NCI-H82 (cell line): ENCODE measurements at places on chromosomes 5 and 9.
A peak's percentile ranks its signal among the peaks of the same experiment; 100 is the strongest.

GRCh38 chr5:168903061-168903460 is 323.9 kb upstream of the PANK3 start:
- DNase-seq: no peak

DNA sequence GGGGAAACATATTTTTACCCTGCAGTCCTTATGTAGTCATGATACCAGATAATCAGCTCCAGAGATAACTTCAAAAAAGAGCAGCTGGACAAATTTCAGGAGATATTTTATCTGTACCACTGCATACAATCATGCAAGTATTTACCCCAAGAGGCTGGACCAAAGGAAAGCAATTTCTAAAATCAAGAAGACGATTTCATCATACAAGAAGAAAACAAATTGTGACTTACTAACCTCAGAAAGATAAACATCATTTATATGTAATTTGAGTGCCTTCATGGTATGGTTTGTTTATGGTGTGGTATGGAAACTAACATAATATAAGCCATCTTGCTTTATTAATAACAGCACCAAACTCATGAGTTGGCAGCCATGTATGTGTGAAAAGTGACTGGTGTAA is 603.6 kb downstream of the PSAT1 start:
- DNase-seq: no peak

DNA sequence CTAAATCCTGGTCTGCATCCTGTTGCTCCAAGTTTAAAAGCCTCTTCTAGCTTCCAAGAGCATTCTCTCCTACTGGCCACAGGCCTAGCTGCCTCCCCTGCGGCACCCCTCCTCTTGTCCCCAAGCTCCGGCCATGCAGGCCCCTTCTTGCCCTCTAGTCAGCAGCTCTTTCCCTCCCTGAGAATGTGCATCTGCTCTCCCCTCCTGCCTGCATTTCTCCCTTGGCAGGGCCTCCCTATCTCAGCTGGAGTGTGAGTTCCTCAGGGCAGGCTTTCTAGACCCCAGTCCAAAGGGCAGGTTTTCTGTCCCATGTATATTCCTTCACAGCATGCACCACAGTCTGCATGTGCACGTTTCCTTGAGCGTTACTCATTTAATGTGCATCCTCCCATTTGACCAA is 24.6 kb upstream of the BARX1 start:
- no peak for DNase-seq

GRCh38 chr9:107390778-107391177 is 98.8 kb downstream of the KLF4 start:
- no peak for DNase-seq

GRCh38 chr9:93825348-93826115 is 129.6 kb downstream of the BARX1 start:
- no peak for DNase-seq

GRCh38 chr9:121840838-121841760 is 189.7 kb downstream of the DAB2IP start:
- no peak for DNase-seq

DNA sequence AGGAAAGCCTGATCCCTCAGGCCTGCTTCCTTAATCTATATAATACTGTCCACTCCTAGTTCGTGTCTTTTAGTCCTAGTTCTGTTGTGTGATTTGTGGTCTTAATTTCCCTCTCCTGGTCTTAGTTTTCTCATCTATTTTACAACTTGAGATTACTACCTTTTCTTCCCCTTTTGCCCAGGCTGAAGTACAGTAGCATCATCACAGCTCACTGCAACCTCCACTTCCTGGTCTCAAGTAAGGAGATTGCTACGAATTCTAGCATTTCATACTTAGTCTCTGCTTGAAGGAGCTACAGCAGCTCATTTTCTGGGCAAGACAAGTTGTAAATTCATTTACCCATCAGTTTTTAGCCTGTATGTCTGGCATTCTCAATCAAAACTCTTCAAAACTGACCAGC is 5.5 kb downstream of the TRIM32 start:
- DNase-seq: no peak

DNA sequence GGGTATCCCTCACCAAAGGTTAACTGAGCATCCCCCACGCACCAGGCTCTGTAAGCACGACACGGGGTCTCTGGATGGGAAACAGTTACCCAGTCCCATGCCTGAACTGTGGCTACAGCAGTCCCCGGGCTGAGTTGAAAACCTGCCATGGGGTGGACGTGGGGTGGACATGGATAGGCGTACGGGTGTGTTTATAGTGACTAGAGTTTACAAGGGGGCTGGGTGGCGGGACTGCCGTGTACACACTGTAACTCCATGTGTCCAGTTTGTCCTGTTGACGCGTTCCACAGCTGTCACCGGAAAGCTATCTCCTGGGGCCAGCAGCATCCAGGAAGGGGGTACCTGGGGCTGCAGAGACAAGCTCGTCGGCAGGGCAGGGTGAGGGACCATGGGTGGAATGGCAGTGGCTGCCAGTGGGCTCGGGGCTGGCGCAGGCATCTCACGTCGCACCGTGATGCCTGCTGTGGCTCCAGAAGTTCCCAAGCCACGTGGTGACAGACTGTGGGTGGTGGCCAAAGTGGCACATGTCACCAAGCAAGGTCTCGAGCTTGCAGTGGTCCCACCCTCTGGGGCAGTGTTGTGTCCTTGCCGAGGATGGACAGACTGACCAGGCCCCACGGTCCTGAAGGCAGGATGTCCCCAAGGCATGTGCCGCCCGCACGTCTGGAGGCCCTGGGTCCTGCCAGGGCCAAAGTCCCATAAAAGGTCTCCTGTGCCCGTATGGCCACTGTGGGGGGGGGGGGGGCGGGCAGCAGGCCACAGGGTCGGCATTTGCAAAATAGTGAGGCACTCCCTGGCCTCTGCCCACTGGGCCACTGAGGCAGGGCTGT is 29.3 kb upstream of the RNF130 start:
- no peak for DNase-seq

DNA sequence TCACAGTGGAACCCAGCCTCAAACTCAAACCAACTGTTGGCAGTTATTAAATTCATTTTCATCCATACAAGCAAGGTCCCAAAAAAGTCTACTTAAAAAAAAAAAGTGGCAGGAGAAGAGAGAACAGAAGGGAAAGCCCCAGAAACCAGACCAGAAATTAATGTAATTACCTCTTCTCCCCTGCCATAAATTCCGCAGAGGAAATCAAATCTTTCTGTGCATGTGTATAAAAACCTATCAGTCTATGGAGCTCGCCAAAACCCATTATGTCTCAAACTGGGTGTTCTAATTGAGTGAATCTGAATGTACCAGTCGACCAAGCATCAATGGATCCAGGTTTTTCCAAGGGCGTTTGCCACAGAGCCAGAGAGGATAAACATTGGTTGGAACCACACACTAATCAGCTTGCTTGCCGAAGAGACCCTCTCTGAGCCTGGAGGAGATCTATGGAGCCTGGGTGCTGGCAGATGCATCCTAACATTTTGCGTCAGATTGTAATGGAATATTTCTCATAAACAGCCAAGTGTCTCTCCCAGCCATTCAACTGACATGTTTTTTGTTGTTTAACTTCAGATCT is 7.9 kb upstream of the HAND1 start:
- peak; percentile 11 for DNase-seq

DNA sequence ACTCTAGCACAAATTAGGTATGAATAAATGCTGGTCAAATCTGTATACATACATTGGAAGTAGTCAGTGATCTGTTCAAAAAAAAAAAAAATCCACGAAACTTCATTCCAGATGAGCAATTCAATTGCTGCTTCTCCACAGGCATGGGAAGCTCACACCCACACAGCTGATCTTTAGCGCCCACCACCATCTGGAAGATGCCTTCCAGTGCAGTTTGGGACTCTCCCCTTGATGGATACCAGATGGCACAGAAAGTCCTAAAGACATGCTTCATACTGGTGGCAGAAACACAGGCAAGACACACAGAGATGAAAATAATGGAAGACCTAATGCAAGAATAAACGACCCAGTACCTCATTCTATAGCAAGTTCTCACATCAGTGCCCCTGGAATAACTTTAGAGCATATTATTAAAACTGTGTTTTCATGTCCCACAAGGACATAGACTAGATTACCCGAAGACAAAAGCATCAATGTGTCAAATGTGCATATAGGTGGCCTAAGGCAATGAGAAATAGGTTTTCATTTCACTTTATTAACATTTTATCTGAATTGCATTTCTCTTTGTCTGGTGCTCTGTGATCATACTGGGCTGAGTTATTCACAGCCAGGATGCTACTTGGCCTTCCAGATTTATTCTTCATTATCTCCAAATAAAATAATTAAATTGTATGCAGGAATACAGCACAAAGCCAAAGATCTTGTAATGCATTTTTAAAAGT is 135.4 kb upstream of the TAS2R1 start:
- DNase-seq: peak; percentile 73

DNA sequence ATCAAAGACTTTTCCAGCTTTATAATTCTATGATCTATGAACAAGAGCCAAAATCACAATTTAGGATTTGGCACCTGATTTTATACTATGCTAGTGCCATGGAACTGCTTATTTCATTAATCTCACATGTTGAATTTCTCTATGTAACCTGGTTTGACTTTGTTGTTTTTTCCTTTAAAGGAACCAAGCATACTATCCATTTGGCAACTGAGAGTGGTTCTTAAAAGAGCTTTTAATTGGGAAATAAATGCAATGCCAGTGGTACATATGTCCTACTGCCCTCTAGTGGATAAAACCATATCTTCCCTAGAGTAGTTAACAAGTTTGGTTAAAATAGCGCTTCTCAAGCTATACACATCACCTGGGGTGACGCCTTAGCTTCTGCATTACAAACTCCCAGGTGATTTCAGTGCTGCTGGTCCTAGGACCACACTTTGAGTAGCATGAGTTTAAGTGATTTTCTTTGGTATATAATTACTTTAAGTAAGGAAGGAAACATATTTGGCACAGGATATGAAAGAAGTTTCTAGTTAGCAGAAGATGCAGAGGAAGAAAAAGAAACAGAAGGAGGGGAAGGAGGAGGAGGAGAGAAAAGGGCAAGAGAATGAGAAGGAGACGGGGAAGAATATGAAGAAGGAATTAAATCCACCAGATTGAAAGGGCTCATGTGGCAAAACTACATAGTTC is 56.8 kb downstream of the FGF10 start:
- DNase-seq: peak; percentile 69

GRCh38 chr9:133981589-133981957 is 10.6 kb downstream of the VAV2 start:
- no peak for DNase-seq

DNA sequence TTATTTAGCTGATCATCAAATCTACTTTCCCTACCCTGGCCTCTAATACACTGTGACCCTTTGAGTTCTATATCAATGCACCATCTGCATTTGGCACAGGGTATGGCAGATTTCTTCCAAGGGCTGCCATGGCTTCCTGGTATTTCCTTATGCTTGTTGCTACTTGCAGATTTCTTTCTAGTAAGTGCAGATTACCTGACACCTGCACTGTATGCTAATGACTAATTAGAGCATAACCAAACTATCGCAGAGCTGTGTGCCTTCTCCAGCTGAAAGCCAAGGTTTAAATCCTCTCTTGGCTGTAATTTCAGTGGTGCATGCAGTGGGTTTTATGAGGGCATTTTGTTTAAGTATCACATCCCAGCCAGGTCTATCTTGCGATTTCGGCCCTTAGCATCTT is 293.7 kb downstream of the KIF4B start:
- peak; percentile 39 for DNase-seq

DNA sequence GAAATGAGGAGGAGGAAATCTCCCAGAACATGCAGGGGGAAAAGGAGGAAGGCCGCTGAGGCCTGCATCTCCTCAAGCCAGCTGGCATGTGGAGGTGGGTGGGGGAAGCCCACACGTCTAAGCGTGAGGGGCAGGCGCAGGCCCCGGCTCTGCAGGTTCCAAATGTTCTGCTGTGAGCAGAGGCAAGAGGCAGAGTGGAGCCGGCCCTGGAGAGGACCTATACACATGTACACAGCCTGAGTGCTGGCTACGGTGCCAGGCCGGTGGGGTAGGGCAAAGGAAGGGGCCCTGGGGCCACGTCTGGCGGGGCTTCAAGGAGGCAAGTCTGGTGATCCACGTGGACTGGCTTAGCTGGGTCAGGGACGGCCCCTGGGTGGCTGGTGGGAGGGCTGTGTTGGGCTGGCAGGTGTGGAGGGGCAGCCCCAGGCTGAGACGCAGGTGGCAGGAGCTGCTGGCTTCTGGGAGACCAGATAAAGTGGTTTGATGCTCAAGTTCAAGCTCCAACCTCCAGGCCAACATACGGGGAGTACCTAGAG is 26.4 kb downstream of the LPCAT1 start:
- DNase-seq: no peak

- no peak for DNase-seq
Observed at GRCh38 chr5:149559706-149560105, 8.5 kb upstream of the CSNK1A1 start.

DNA sequence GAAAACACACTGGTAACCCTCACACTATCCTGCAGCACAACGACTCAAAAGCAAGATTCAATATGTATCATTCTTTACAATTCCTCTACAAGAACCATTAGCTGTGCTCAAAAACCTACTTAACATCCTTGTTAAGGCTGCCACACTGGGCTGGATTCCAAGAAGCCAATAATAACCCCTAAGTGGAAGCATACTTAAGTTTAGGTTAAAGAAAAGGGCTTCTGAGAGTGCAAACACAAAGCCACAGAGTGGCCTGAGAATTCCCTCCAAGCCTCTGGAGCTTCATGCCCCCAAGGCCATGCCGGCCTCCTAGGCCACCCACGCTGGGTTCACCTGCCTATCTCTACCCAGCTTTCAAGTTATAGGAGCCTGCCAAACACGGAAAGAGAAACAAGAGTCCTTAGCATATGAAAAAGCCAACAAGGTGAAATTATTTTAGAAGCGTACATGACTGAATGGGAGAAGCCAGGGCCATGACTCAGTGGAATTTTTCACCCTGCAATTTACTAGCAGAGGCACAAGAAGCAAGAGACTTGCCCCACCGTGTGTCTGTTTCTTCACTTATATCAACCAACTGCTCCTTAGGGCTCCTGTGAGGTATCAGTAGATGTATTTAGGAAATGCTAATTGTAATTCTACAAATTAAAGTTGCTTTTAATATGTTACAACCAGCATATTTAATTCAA is 293.0 kb downstream of the SPOCK1 start:
- peak; percentile 47 for DNase-seq

DNA sequence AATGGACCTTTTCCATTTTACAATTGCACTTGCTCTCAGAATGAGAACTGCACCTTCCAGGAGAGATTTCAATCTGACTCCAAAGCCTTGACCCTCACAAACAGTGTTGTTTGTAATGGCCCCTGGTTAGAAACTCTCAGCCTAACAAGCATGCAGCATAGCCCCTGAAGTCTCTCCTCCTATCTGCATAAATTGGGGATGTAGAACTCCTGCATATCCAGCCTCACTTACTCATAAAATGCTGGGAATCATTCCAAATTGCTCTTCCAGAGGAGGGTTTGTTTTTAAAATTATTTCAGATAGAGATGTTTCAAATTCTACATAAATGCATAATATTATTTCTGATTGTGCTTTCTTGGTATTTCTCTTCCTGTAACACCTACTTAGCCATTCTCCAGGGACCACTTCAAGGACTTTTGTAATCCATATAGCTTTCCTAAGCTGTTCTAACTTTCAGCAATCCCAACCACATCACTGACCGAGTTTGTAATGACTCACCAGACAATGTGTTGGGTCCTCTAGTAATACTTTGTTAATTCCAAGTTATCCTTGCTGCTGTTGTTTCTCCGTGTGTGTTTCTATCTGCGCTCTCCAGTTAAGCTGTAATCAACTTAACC is 143.8 kb upstream of the CCDC152 start:
- DNase-seq: no peak

- peak; percentile 81 for DNase-seq
Observed at GRCh38 chr9:81823672-81824554, 104.3 kb upstream of the SPATA31D4 start.

- DNase-seq: peak; percentile 97
Observed at GRCh38 chr5:14301186-14301585, 158.0 kb downstream of the TRIO start.

GRCh38 chr5:150561192-150561512 is 53.2 kb downstream of the NDST1 start:
- no peak for DNase-seq

GRCh38 chr9:92720209-92720765 is 44.3 kb downstream of the BICD2 start:
- DNase-seq: no peak
